Activated CD4-positive, alpha-beta T cell treated with anti-CD3 and anti-CD28 coated beads, Interleukin-2, amount 50 U/mL, for 48 hours (primary cell): ENCODE measurements at places on chromosomes 3 and 15.

DNA sequence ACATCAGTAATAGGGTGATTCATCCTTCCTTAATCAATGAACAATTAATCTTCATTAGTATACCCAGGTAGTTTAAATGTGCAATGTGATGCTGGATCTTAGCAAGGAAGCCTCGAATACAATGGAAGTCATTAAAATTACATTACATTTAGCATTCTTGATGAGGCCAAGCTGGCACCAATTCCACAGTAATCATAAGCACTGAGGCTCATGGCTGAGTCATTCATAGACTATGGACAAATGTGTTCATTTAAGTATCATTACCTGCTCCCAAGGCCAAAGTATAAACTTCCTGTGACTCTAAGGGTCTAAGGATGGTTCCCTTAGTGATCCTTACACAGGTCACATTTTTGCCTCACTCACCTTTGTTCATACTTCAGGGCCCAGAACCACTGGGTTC is 266.4 kb upstream of the CDIN1 start:
- no peak for DNase-seq

GRCh38 chr3:89699771-89700170 is 592.4 kb downstream of the EPHA3 start:
- DNase-seq = no peak

DNA sequence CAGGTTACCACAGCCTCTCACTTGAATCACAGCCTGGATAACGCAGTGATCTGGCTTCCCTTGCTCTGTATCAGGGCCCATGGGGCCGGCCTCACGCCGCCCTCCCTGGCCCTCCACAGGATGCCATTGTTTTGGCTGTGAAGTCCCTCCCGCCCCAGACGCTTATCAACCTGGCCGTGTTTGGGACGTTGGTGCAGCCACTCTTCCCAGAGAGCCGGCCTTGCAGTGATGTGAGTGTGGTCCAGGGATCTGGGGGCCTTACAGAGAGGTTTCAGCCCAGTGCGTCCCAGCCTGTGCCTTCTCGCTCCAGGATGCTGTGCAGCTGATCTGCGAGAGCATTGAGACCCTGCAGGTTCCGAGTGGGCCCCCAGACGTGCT is 6.6 kb downstream of the VWA5B2 start:
- DNase-seq = no peak

DNA sequence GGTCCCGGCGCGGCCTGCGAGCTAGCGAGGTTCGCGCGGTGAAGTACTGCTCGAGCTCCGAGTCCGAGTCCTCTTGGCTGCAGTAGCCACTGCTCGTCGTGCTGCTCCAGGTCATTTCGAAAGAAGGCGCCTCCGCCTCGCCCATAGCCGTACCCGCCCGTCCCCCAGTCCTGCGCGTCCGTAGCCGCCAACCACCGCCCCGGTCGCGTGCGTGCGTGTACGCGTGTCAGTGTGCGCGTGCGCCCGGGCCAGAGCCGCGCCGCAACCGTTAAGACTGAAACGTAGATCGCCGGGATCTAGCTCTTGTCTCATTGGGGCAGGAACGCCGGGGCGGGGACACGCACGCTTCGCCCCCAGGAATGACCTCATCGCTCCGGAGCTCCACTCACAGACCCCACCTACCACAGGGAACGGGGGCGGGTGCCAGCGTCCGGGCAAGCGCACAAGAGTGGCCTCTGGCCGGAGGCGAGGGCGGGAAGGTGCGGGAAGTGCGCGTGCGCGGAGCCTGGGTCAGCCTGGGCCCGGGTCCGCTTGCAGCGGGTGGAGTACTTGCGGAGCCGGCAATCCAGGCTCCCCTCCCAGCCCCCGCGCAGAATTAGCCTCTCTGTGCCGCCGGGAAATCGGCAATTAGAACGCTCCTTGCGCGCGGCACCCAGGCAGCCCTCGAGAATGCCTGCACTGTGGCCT is 3.3 kb downstream of the RASSF1 start:
- DNase-seq = peak; percentile 98

DNA sequence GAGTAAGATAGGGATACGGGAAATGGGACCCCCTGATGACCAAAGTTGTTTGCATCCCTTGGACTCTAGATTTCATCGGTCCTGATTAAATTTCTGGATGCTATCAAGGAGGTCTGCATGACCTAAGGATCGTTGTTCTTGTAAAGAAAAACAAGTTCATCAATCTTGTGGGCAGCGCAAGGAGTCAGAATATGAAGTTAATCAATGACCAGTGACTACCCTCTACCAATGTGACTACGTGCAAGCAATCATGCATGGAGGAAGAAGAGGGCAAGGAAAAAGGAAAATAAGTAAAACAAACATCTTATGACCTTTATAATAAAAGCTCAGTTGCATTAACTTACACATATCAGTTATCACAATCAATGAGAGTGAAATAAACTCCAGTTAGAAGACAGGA is 139.7 kb downstream of the RTP4 start:
- DNase-seq = no peak
